ENCODE measurements at places on chromosomes 16 and 17.

DNA sequence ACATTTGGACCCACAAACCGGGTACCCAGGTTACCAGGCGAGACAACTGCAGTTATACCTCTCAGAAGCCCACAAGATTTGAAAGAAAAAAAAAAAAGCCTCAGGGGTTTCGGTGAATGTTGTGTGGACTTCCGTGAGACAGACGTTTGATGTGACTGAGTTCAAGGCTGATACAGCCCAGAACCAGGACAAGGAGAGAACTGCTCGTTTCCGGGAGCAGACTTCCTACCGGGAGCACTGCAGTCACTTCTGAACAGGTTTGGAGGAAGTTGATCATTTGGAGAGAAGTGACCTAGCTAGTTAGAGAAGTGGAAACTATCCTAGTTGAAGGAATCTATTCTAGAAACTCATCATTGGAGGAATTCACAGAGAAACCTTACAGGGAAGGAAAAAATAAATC is 847 bp downstream of the CKLF start:
- DNase-seq = peak; percentile 35

GRCh38 chr16:75074920-75075687 is 41.5 kb downstream of the LDHD start:
- DNase-seq = peak; percentile 89

- peak; percentile 89 for DNase-seq
These were observed at the start of gene TMEM107 for GRCh38 chr17:8176197-8176940. TSS of gene TMEM107 (minus strand) at chr17:8176380. CDS start at chr17:8176286, 94 bp downstream.

DNA sequence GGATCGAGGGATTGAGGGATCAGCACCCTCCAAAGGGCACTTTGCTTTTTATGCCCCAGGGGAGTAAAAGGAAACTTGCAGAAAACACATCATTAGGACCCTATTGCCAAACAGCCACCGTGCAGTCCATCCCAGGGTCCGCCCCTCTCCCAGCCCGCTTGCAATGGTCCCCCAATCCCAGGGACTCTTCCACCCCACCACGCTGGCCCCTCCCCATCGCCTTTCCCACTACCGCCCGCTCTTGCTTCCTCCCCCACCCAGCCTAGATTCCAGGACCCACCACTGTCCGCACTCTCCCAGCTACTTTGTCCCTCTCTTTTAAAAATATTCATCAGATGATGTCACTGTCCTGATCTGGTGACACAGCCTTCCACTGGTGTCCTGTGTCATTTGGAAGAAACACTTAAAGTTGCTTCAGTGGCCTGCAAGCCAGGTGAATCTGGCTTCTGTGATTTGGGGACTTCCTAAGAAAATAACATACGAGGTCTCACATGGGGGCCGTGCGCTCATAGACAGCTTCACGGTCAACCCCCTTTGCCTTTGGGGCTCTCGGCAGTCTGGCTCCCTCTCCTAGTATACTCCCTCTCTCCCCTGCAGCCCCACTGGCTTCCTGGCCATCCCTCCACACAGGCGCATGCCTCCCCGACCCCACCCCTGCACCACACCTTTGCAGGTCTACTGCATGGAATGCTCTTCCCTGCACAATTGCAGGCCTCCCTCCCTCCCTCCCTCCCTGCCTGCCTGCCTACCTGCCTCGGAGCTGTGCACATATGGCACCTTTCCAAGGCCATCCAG is 127.9 kb downstream of the RBFOX3 start:
- no peak for DNase-seq

DNA sequence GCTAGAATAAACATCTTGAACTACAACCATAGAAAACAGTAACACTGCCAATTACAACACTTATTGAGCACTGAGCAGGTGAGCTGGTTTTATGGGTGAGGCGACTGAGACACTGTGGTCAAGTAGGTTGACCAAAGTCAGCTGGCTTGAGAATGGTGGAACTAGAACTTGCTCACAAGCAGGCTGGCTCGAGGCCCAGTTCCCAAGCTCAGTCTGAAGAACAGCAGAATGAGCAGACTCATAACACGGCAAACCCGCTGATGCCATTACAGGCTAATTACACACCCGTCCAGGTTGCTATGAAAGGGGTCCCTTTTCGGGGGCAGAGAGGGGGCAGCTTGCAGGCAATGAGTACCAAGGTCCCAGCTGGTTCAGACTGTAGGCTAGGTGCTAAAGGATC is 6.5 kb downstream of the ZZEF1 start:
- DNase-seq = no peak

GRCh38 chr16:80656711-80657150 is 115.9 kb downstream of the DYNLRB2 start:
- peak; percentile 39 for DNase-seq

- no peak for DNase-seq
These were observed 212.6 kb downstream of the RBFOX1 start for GRCh38 chr16:7545251-7545650.

- DNase-seq = no peak
These were observed 23.0 kb downstream of the SUPT6H start for GRCh38 chr17:28684963-28685362.

GRCh38 chr16:1335211-1335971 is 1.9 kb downstream of the BAIAP3 start:
- no peak for DNase-seq

GRCh38 chr17:50824429-50824828 is 11.0 kb upstream of the WFIKKN2 start:
- no peak for DNase-seq

DNA sequence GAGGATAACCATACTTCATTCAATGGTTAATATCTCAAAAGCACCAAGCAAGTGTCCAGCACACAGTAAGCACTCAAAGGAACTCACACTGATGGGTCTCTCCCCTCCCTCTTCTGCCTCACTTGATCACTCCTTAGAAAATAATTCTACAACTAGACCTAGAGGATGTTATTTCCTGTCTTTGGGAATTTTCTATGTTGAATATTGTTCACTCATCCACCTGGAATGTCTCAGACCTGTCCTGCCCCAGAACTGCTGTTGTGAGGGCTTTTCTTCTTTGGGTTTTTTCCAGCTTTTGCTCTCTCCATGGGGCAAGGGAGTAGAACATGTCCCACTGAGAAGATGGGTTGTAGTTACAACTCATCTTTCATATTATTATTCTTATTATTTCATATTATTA is 25.3 kb downstream of the NXPH3 start:
- DNase-seq = no peak

DNA sequence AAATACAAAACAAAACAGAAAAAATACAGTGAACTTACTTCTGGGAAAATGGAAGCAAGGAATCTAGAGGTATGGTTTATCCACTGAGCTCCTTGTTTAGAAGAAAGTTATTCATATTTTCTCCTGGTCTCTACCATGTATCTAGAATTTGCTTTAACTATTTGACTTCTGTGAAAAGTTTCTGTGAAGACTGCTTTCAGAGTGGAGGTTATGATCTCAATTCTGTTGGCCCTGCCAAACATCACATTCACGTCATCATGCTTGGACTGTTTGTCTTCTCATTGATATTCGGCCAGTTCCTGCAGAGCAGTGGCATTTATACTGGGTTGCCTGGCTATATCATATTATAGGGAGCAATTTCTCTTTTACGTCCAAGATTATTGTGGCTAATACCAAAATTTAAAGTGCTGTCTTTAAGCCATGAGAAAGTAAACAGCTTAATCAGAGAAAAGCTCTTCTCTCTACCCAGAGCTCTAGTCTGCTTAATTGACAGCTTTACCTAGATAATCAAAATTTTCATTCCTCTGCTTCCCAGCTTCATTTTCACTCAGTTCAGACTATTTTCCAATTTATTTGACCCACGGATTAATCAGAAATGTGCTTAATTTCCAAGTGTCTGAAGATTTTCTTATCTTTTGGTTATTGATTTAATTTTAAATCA is at the start of gene ABCA8:
Gene ABCA8, minus strand, starts transcription at position 212 of the 661 bp plus-strand sequence. CDS start 13,358 bp downstream, outside the sequence.
- no peak for DNase-seq

GRCh38 chr17:44604116-44604761 is 47.0 kb downstream of the FZD2 start:
- no peak for DNase-seq

- no peak for DNase-seq
These were observed 22.8 kb downstream of the OMG start for GRCh38 chr17:31274252-31274651.

DNA sequence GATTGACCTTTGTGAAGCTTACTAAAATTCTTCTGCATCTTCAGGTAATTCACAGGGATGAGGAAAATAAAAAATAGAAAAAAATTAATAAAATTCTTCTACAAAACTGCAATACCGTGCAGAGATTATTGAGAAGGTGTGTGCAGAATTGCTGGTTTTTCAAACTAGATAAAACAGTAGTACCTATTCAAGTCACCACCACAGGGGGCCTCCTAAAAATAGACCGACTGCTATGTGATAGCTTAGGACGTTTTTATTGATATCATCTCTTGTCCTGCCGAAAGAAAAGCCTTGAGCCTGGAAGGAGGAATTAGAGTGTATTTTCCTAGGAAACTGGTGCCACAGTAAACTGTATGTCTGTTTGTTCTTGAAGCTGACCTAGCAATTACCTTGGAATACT is 325.9 kb downstream of the ZFHX3 start:
- no peak for DNase-seq

- no peak for DNase-seq
These were observed 61.9 kb upstream of the GSE1 start for GRCh38 chr16:85550953-85551924.

DNA sequence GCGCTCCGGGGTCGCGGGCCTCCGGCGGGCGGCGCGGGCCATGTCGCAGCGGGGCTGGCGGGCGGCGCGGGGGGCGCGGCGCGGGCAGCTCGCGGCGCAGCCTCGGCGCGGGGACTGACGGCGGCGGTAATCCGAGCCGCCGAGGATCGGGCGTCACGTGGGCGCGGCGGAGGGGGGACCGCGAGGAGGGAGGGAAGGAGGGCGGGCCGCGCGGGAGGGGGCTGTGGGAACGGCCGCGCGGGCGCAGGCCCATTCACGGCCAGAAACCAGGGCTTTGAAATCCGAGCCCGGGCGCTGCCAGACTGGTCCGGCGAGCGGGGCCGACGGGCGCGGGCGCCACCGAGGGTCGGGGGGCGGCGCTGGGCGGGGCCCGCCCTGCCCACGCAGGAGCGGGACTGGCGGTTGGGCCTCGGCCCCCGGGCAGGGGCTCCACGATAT is at the start of gene MTSS2:
Gene MTSS2, minus strand, starts transcription at position 116 of the 438 bp plus-strand sequence. CDS start 262 bp downstream, outside the sequence.
- no peak for DNase-seq

DNA sequence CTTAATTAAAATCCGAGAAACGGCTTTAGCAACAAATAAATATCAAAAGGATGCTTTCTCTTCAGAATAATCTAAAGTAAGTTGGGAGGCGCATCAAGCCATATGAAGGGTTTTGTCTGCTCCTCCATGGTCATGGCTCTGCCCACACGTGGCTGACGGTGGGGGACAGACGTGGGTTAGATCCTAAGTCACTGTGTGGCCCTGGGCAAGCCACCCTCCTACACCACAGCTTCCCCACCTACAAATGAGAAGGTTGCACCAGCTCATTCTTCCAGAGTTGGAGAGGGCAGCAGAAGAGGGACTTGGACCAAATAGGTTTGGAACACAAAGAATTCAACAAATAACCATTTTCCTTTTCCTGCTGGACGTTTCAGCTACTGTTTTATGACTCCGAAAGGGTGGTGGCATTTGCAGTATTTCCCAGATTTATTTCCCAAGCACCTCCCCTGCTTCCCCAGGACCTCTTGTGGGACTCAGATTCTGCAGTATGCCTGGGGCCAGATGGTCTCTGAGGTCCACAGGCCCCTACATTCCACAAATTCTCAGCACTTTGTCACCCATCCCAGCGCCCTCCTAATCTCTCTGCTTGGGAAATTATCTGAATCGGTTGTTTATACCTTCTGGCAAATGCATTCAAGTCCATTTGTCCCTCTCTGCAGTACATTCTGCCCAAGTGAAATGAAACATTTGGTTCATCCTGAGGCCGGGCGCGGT is 17.8 kb downstream of the LRRC75A start:
- DNase-seq = no peak

- peak; percentile 18 for DNase-seq
These were observed 81.0 kb downstream of the TMEM100 start for GRCh38 chr17:55641676-55642081.

GRCh38 chr17:81402981-81403467 is 7.8 kb downstream of the BAHCC1 start:
- no peak for DNase-seq

- no peak for DNase-seq
These were observed 526 bp upstream of the RNASEK start for GRCh38 chr17:7011942-7012254.

DNA sequence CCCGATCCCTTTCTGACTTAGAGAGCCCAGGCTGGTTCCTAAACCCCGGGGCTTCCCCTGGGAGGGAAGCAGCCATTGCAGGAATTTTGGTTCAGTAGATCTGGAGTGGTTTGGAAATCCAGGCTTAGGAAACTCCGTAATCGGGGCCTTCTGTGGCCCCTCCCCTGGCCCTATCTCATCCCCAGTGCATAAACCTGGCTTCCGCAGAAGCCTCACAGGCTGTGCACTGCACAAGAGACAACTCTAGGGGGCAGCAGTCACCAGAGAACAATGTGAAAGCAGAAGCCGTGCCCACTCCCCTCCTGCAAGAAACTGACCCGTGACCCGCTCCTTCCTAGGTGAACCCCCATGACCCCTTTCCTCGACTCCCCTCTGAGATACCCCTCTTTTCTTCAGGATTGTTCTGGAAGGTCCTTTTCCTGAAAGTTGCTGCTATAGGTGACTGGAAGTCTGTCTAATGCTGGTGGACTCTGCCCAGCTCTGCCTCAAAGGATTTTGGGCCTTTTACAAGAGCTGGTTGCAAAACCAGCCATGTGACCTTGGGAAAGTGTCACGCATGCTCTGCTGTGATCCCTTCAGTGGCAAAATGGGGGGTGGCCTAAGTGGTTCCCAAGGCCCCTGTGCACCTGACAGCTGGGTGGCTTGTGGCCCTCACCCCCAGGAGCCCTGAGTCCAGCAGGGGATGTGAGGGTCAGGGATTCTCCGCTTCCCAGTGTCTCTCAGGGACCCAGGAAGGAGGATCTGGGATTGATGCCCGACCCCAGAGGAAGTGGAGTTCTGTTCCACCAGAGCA is 14.4 kb downstream of the GUCY2D start:
- peak; percentile 53 for DNase-seq

DNA sequence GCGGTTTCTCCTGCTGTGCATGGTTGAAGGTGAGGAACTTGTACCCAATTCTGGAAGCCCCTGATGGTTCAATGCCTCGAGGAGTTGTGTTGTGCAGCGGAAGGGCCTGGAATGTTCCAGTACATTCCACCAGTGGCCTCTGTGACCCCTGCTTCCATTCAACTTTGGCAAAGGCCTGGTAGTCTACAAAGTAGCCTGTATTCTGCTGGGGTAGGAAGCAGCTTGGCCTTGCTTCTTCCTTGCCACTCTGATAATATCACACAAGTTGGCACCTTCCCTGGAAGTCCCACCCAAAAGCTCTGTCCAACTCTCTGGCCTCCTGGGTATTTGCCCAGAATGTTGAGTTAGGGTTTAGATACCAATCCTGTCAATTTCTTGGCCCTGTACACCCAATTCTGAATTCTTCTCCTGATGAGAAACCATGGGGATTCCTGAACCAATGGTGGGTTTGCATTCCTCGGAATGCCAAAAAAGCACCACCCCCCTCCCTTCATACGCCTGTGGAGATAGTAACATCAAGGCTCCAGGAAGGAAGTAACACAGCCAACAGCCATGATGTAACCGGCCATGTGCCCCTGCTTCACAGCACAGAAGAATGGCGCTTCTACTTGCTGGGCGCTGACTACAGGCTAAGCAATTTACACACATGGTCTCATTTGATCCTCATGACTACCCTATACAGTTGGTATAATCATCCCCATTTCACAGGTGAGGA is 11.8 kb upstream of the FAM117A start:
- DNase-seq = no peak

Measured in CD4-positive, alpha-beta T cell treated with Interleukin-2 at 100 ng/mL for 4 hours (primary cell).